ENCODE measurements at places on chromosomes 5 and 9. TPM values are rescaled to one million over a fixed set of nuclear protein-coding genes. Genes with fewer than 3 reads are reported as not detected.

- DNase-seq = no peak
Measured at GRCh38 chr5:56264417-56265025, 31.4 kb upstream of the ANKRD55 start.

- no peak for DNase-seq
Measured at GRCh38 chr9:84339503-84339902, 1.1 kb downstream of the SLC28A3 start.

GRCh38 chr5:73673161-73673591 lies 47.2 kb downstream of the ARHGEF28 start:
- no peak for DNase-seq

OLFM1 gene
- total RNA-seq = 10.7 TPM

- DNase-seq = no peak
Measured at GRCh38 chr9:121780177-121781040, 129.0 kb downstream of the DAB2IP start.

LMNB1 gene
- 54.7 TPM for total RNA-seq

- DNase-seq = no peak
Measured at GRCh38 chr9:79377339-79377855, 194.4 kb upstream of the TLE4 start.

ASS1 gene
- 74.5 TPM for total RNA-seq

DNA sequence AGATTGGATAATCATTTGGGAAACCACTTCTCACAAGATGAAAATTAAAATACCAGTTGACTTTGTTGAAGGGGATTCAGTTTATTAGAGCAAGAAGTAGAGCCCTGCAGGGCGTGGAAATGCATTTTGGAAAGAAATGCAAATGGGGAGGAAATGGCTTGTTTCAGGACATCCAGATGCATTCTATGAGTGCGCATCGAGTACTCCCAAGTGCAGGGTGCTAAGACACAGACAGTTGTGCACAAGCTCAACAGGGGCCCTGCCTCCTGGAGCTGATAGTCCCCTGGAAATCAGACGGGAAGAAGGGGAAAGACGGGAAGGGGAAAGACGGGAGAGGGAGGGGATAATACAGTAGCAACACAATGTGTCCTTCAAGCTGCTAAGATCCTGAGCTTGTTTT lies 64.0 kb downstream of the NSUN2 start:
- no peak for DNase-seq

DNA sequence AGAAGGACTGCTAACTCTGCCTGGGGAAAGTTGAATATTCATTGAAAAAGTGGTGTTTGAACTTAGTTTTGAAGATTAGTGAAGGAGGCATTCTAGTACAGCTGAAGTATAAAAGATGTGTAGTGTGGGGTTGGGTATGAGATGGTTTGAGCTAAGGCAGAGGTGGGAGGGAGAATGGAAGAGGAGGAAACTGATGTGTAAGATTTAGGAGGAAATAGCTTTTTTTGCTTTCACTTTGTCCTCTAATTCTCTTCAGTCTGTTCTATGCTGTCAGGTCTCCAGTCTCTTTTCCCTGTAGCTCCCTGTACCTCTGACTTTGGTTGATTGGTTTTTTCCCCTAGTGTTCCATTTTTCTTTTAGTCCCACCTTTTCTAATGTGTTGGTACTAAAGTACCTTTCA lies 9.0 kb downstream of the CREBRF start:
- no peak for DNase-seq

GRCh38 chr5:150516011-150516410 lies 8.1 kb downstream of the NDST1 start:
- no peak for DNase-seq

- DNase-seq = peak; percentile 56
Measured at GRCh38 chr9:124450241-124450924, at the start of gene ADGRD2. TSS of gene ADGRD2 (plus strand) at chr9:124450451. CDS start at chr9:124451667, 1,216 bp downstream.

ICE1 gene
- total RNA-seq = 47.5 TPM

GRCh38 chr5:129554134-129554904 lies 94.2 kb downstream of the ADAMTS19 start:
- no peak for DNase-seq

DNA sequence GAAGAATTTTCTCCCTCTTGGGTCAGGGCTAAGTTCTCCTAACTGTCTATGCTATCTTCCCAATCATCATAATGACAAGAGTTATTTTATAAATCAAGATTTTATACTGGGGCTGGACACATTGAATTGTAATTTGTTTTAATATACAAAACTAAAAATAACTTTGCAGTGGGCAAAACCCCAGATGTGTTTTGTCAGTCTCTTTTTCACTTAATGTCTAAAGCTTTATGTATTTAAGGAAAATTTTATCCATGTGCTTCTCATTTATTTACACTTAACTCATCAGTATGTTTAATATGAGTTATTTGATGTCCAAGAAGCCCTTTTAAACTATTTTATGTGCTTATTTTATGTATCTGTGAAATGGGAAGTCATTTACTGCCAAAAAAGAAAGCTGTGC lies 362.8 kb upstream of the ADAMTSL1 start:
- peak; percentile 16 for DNase-seq

- DNase-seq = peak; percentile 15
Measured at GRCh38 chr5:106601620-106602019, 1069.1 kb downstream of the EFNA5 start.

PCDHGC5 gene
- 3.1 TPM for total RNA-seq

DNA sequence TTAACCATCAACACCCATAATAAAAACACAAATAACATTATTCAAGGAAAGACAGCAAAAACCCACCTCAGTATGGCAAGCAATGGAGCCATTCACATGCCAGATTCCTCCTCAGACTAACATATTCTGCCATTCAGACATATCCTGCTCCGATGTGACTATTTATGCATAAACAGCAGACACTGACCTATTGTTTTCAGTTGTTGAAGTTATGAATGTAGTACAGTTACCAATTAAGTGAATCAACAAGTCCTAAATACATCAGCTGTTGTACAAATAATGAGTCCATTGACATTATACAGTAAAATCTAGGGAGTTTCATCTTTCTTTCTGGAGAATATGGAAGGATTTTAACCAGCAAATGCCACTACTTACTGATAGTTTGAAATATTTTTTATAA lies 131.7 kb downstream of the DENND1A start:
- peak; percentile 16 for DNase-seq

- no peak for DNase-seq
Measured at GRCh38 chr9:18324928-18325745, 148.8 kb upstream of the ADAMTSL1 start.

AHRR gene
- 8.2 TPM for total RNA-seq

PITX1 gene
- 93.7 TPM for total RNA-seq

DNA sequence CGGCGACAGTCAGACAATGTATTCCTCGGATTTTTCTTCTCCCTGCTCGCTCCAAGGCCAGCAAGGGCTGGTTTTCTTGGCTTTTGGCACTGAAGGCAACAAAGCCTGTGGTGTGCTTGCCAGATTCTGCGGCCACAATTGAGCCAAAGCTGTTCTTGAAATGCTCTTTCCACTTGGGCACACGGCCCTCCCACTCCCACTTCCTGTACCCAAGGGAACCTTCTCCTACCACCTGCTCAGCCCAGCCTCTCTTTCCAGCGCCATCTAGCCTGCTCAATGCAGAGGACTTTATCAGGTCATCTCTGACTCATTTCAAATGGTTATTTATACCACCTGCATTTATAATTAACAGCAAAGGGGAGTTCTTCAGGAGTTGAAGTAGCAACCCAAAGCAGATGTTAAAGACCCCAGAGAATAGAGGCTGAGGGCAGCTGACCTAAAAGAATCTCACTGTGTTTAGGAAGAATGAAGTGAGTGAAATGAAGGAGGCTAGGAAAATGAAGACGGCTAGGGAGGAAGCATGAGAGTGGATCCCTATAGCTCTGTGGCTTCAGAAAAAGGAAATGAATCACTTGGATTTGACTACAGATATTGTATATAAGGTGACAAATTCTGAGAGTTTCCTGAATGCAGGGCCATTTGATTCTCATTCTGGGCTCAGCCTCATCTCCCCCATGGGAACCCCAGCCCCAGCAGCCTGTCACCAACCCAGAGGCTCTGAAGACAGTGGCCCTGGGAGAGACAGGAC lies 439.0 kb downstream of the ENC1 start:
- DNase-seq = peak; percentile 69

DNA sequence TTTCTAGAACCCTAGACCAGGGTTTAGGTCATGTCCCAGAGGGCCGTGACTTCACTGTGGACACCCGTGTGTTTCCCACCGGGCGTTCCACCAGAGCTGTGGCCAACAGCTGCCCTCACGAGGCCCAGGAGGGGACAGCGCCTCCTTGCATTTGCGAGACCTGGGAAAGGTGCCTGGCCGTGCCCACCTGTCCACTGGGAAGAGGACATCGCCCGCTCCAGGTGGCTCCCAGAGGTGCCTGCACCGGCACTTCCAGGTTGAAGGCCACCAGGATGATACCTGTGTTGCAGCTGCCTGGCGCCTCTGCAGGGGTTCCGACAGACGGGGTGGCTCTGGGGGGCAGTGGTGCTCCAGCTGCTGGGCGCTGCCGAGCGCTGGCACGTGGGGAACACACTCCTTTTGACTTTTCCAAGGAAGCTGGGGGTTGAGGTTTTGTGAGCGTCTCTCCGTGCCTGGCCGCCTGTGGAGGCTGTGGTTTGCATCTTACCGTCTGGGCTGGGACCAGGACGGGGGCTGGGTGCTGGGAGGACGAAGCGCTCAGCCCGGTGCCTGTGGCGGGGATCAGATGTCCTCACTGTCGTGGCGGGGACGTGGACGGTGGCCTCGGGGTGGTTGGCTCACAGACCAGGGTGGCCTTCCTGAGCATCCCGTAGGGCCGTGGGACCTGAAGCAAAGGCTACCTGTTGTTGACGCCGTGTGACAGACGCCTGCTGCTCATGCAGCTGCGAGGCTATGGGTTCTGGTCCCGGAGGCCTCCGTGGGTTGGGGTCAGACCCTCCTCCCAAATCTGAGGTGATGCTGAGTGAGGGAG lies 19.2 kb downstream of the NKD2 start:
- no peak for DNase-seq

ZDHHC12 gene
- 4.1 TPM for total RNA-seq

DNA sequence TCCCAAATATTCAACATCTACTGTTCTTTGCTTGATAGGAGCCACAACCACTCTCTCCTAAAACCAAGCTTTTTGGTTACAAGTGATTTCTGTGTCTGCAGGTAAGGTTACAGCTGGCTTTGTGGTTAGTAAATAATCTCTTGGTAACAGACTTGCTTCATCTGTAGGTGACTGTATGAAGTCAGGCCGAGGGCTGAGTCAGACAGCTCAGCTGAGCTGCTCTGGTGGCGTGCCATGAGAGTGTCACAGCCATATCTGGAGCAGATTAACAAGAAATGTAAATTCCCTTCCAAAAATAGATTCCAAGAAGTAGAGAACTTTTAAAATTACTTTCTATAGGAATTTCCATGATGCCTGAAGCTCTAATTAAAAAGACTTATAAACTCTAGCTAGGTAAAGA lies 23.7 kb upstream of the TAS2R1 start:
- peak; percentile 81 for DNase-seq

DNA sequence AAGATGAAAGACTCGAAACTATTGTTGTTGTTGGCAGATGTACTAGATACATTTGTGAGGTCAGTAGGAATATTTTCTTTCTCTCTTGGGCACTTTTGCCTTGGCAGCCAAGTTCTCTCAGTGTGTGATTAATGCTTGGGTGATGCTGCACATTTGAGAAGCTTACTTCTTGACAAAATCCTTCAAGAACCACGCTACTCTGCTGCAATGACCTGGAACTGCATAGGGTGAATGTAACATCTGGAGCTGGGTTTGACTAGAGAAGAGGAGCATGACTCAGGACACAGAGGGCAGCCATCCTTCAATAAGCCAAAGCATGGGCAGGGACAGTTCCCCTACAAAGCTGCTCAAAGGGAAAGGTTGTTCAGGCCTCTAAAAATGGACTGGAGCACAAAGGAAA lies 75.5 kb upstream of the PUM3 start:
- no peak for DNase-seq

ARHGEF28 gene
- 22.0 TPM for total RNA-seq

ADGRD2 gene
- not detected for total RNA-seq

FAM200C gene
- total RNA-seq = 17.0 TPM

MAMDC4 gene
- total RNA-seq = 3.8 TPM

GRCh38 chr5:145699846-145700245 lies 135.3 kb downstream of the PRELID2 start:
- no peak for DNase-seq

GRCh38 chr9:37417252-37417803 lies 5.2 kb upstream of the GRHPR start:
- no peak for DNase-seq

GRCh38 chr9:11233696-11234095 lies 620.9 kb upstream of the PTPRD start:
- no peak for DNase-seq

GRCh38 chr9:73037613-73038012 lies 84.8 kb upstream of the ALDH1A1 start:
- no peak for DNase-seq

- DNase-seq = no peak
Measured at GRCh38 chr5:179371121-179371510, 25.9 kb upstream of the ADAMTS2 start.

SPARC gene
- 1,607 TPM for total RNA-seq

PCDHGB4 gene
- total RNA-seq = 5.9 TPM

IL4 gene
- not detected for total RNA-seq

FAXDC2 gene
- 18.9 TPM for total RNA-seq

- peak; percentile 52 for DNase-seq
Measured at GRCh38 chr9:3962971-3963642, 336.8 kb downstream of the GLIS3 start.

GRCh38 chr5:174482607-174483024 lies 241.8 kb upstream of the MSX2 start:
- no peak for DNase-seq

CRHBP gene
- total RNA-seq = not detected

DNA sequence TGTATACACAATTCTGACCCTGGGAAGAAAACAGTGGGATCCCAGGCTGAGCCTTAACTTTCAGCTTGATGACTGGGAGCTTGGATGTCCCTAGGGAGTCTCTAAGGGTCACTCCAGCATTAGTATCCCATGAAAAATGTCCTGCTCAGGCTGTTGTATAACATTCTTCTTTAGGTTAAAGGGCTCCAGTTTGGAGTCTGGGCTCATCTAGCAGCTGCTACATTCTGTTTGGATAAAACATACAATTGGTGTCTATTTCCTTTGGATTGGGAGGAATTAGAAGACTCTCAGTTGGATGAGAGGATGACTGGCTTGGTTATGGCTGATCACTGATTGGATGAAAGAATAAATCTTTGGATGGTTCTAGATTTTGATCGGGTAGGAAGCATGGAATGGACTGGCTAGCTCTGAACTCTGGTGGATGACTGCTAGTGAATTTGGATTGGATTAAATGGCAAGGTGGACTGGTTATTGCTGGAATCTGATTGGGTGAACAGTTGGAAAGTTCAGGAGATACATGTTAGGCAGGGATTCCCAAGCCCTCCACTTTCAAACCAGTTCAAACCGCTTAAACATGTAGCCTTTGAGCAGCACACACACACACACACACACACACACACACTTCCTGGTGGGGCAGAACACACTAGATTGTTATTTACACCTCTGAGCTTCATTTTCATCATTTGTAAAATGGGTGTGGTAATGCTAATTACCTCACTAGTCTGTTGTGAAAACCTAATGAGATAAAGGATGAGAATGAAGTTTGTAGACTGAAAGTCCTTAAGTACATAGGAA lies 7.1 kb upstream of the MYOZ3 start:
- peak; percentile 72 for DNase-seq

GRCh38 chr5:38922199-38922598 lies 76.4 kb downstream of the OSMR start:
- peak; percentile 40 for DNase-seq

- DNase-seq = no peak
Measured at GRCh38 chr9:120950421-120951388, 24.1 kb upstream of the TRAF1 start.

PCDHA2 gene
- total RNA-seq = 0.72 TPM

All from tongue (tissue), 3 donors.